Body of pancreas (tissue), 4 donors: ENCODE measurements at places on chromosomes 3 and 15. TPM values are rescaled to one million over a fixed set of nuclear protein-coding genes. Genes with fewer than 3 reads are reported as not detected.

DNA sequence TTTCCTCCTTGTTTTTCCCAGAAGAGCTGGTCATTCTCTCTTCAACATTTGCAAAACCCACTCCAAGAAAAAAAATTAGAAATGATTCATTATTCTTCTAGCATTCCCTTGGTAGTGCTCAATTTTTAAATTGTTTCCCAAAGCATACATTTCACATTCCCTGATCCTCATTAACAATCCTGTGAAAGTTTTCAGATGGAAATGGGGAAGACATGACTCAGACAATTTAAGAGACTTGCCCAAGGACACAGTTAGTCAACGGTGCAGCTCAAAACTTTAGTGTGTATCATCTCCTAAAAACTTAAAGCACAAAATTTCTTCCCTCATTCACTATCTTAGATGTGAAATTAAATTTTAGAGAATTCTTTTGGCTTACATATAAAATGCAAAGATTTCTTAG lies 17.1 kb upstream of the ABI3BP start:
- no peak overlapping the region for H3K4me3 ChIP-seq
- no peak for DNase-seq
- H3K36me3 ChIP-seq = no peaks in the 10 kb centered on the region

- no peak overlapping the region for H3K27ac ChIP-seq
- no peaks in the 10 kb centered on the region for H3K4me1 ChIP-seq
- no peaks in the 10 kb centered on the region for H3K27me3 ChIP-seq
These were observed 1013.3 kb upstream of the SEMA6D start for GRCh38 chr15:46703871-46704637.

GRCh38 chr3:18466136-18466535 lies 41.0 kb upstream of the SATB1 start:
- H3K27ac ChIP-seq = no peak overlapping the region
- no peaks in the 10 kb centered on the region for H3K36me3 ChIP-seq
- no peak for DNase-seq
- no peak overlapping the region for H3K4me3 ChIP-seq
- peaks cover 7% of the 10 kb centered on the region for H3K4me1 ChIP-seq
- H3K27me3 ChIP-seq = no peaks in the 10 kb centered on the region

The RFT1 gene
- total RNA-seq = 10.6 TPM

DNA sequence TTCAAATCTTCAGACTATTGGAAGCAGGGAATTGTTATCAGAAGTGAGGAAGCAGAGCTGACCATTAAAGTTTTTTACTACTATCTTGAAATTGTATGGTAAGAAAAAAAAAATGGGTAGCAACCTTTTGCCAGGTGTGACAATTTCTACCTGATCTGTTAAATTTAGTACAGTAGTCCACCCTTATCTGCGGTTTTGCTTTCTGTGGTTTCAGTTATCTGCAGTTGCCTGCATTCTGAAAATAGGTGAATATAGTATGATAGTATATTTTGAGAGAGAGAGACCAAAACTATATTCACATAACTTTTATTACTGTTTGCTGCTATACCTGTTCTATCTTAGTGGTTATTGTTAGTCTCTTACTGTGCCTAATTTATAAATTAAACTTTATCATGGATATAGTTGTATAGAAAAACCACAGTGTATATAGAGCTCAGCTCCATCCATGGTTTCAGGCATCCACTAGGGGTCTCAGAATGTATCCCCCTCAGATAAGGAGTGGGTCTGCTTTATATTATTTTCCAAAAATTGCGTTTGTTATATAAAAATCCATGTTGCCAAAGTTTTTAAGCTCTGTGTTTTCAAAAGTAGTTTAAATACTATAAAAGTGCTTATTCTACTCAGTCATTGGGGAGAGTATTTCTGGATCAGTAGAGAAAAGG lies 69.9 kb downstream of the PTPRG start:
- H3K27me3 ChIP-seq = no peaks in the 10 kb centered on the region
- H3K4me3 ChIP-seq = no peak overlapping the region
- peaks cover 27% of the 10 kb centered on the region for H3K4me1 ChIP-seq
- DNase-seq = no peak

The SPATA12 gene
- total RNA-seq = not detected
